CD4-positive, alpha-beta T cell treated with Interleukin-1 beta for 1 hour (primary cell): ENCODE measurements at places on chromosomes 12 and 14.

GRCh38 chr14:98297567-98297966 is 974.4 kb downstream of the BCL11B start:
- no peak for DNase-seq

DNA sequence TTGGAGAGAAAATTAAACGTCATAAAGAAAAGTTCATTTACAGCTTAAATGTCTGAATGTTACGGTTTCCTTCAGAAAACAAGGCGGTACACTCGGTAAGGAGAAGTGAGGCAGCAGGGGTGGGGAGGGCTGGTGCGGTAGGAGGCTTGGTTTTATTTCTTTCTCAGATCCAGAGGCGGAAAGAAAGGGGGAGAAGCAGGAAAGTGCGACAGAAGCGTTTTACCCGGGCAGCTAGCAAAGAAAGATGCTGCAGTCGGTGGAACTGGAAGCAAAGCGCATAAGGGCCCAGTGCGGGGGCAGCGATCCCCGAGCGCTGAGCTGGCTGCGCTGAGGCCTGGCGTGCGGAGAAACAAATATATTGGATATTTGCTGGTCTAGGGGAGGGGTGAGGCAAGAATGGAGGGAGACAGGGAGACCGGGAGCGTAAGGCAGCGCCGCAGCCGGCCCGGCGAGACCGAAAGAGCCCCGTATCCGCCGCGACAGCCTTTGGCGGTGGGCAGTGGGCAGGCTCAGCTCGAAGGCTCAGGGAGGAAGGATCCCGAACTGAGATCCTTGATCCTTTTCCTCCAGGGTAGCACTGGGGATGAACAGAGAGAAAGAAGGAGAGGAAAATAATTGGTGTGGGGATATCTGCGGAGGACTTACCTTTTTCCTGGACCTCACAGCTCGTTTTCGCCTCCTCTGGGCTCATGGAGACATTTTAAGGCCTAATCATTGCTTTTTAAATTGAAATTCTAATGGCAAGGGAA is 6.4 kb upstream of the HOXC11 start:
- DNase-seq = no peak

DNA sequence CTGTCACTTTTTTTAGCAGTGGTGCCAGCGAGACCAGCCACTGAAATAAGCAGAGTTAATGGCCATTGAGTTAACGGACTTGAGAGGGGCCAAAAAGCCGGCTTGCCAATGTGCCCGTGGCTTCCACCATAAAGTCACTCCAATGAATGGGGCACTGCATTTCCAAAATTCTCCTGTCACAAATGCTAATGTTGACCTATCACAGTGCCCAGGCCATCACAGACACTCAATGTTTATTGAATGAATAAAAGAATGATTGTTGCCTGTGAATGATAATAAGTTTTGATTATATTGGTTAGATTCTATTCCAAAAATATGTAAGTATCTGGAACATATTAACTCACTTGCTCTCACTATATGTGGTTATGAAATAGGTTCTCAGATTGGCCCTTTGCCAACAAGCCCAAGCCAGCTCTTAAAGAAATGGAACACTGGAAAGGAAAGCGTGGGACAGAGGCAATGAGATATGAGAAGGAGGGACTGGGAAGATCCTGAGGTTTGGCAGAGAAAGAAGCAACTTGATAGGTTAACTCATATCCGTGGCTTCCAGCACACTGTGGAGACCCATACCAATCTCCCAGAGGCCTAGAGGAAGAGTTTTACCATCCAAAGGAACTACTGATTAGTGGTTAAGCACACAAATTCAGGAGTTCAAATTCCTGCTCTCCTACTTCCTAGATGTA is 108.7 kb downstream of the BTG1 start:
- DNase-seq = no peak

DNA sequence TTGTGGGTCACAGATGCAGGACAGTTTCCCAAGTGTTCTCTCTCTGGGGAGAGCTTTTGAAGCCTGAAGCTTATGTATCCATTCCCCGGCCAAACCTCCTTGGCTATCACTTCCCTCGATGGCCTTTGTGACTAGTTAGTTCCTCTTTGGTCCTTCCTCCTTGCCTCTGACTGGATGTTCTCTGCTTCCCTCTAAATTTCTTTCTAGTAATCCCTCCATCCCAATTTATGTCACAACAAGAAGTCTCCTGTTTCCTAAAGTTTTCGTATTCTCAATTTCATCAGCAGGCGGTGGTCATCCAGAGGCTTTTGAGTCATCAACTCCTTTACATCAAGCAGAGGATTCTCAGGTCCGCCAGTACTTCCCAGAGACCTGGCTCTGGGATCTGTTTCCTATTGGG is 27.5 kb downstream of the A2ML1 start:
- DNase-seq = no peak

GRCh38 chr12:47360093-47360480 is 280.3 kb upstream of the AMIGO2 start:
- DNase-seq = no peak
